ENCODE measurements at places on chromosomes 11 and 22. TPM values are rescaled to one million over a fixed set of nuclear protein-coding genes. Genes with fewer than 3 reads are reported as not detected.
A peak's percentile ranks its signal among the peaks of the same experiment; 100 is the strongest.

- H3K4me3 ChIP-seq: no peak overlapping the region
- H3K36me3 ChIP-seq: peaks cover 91% of the 10 kb centered on the region
- peaks cover 20% of the 10 kb centered on the region for H3K4me1 ChIP-seq
- peak overlapping the region; percentile 6 for H3K27ac ChIP-seq
Observed at GRCh38 chr22:50443801-50444625, 30.8 kb downstream of the SBF1 start.

DNA sequence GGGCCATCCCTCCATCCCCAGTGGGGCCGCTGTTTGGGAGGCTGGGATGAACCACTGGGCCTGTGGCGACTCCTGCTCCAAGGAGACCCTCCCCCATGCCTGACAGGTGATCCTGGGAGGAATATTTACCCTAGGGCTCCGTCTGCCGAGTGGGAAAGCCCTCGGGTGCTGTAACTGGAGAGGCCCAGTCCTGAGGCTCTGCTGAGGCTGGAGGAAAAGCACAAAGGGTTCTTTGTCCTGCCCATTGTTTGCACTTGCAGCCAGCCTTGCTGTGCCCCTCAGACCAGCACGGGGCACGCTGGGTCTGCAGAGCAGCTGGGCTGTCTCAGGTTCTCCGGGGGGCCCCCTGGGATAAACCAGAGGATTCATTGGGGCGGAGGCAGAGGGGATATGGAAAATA lies 321.1 kb downstream of the MN1 start:
- no peaks in the 10 kb centered on the region for H3K36me3 ChIP-seq
- H3K4me1 ChIP-seq: peaks cover under 1% of the 10 kb centered on the region
- DNase-seq: peak; percentile 86
- no peak overlapping the region for H3K4me3 ChIP-seq

GRCh38 chr11:64642418-64642735 lies 51.4 kb downstream of the SLC22A12 start:
- no peaks in the 10 kb centered on the region for H3K36me3 ChIP-seq
- peaks cover 95% of the 10 kb centered on the region for H3K27me3 ChIP-seq
- peaks cover 17% of the 10 kb centered on the region for H3K4me1 ChIP-seq
- H3K4me3 ChIP-seq: peak overlapping the region; percentile 42

WT1 gene
- total RNA-seq: not detected

CRYBB3 gene
- not detected for total RNA-seq

F2 gene
- total RNA-seq: not detected

- peaks cover 25% of the 10 kb centered on the region for H3K36me3 ChIP-seq
- no peak overlapping the region for H3K4me3 ChIP-seq
- H3K4me1 ChIP-seq: peaks cover 47% of the 10 kb centered on the region
- H3K27ac ChIP-seq: peak overlapping the region; percentile 62
- DNase-seq: peak; percentile 59
- H3K27me3 ChIP-seq: no peaks in the 10 kb centered on the region
Observed at GRCh38 chr11:46697303-46697702, 3.1 kb downstream of the ARHGAP1 start.

DNA sequence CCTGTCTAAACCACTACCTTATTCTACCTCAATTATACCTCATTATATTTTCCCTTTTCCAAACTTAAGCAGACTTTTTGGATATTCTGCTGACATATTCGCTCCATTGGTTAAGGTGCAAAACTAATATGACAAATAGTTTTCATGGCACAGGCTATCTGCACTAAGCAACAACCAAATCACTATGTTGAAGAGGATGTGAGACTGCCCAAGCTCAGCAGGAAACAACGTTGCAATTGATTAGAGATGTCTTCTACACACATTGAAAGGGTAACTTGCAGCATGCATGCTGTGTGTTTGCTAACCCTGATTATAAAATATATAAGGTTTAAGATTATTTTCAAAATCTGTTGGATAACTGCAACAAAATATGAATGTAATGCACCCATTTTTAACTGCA lies 61.6 kb downstream of the STK33 start:
- H3K4me1 ChIP-seq: no peaks in the 10 kb centered on the region
- H3K27ac ChIP-seq: no peak overlapping the region
- DNase-seq: no peak

DNA sequence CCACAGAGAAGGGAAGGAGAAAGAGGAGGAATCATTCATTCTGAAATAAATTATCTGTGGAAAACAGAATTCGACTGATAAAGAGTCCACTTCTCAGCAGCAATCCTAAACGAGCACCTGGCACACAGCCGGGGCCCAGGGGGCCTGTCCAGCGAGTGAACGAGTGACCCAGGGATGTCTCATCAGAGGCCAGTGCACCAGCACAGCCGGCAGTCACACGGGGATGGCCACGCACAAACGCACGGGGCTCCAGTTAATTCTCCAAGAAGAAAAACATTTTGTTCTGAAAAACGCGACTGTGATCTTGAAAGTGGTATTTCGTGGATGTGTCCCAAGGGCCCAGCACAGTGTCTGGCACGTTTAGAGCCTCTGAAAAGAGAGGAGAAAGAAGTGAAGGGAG lies 154.6 kb downstream of the BRD1 start:
- H3K36me3 ChIP-seq: no peaks in the 10 kb centered on the region
- peaks cover 7% of the 10 kb centered on the region for H3K4me1 ChIP-seq
- H3K4me3 ChIP-seq: no peak overlapping the region
- H3K27ac ChIP-seq: no peak overlapping the region
- no peak for DNase-seq

DNA sequence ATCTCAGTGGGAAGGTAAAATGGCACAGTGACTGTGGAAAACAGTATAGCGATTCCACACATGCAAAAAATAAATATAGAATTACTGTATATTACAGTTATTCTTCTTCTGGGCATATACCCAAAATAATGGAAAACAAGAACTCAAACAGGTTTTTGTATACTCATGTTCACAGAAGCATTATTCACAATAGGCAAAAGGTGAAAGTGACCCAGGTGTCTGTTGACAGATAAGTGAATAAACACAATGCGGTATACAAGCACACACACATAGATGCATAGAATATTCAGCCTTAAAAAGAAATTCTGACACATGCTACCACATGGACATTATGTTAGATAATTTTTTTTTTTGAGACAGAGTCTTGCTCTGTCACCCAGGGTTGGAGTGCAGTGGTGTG lies 233.0 kb downstream of the SWAP70 start:
- H3K36me3 ChIP-seq: peaks cover 29% of the 10 kb centered on the region
- no peaks in the 10 kb centered on the region for H3K27me3 ChIP-seq
- no peak overlapping the region for H3K27ac ChIP-seq
- no peak for DNase-seq

TOMM22 gene
- 24.6 TPM for total RNA-seq

- no peak for DNase-seq
- no peak overlapping the region for H3K4me3 ChIP-seq
- no peaks in the 10 kb centered on the region for H3K4me1 ChIP-seq
- no peaks in the 10 kb centered on the region for H3K27me3 ChIP-seq
- H3K36me3 ChIP-seq: no peaks in the 10 kb centered on the region
Observed at GRCh38 chr11:86639137-86639536, 33.3 kb downstream of the ME3 start.

DNA sequence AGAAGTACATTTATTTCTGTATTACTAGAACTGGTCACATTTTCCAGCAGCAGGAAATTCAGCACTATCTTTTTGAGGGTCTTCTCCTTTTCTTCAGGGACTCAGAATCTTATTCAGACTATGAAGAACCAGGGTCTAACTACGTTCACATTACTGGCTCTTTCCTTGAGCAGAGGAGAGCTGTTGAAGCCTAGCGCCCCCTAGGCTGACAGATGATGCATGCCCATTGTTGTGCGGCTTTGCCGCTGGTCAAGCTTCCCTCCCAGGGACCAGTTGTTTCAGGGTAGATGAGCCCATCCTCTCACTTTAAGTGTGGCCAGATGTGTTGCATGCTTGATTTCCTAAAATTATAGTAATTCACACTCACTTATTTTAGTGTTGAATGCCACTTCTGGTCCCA lies 168.2 kb upstream of the PDGFD start:
- DNase-seq: peak; percentile 32
- no peaks in the 10 kb centered on the region for H3K4me1 ChIP-seq
- no peaks in the 10 kb centered on the region for H3K27me3 ChIP-seq

RAPSN gene
- total RNA-seq: not detected

DNA sequence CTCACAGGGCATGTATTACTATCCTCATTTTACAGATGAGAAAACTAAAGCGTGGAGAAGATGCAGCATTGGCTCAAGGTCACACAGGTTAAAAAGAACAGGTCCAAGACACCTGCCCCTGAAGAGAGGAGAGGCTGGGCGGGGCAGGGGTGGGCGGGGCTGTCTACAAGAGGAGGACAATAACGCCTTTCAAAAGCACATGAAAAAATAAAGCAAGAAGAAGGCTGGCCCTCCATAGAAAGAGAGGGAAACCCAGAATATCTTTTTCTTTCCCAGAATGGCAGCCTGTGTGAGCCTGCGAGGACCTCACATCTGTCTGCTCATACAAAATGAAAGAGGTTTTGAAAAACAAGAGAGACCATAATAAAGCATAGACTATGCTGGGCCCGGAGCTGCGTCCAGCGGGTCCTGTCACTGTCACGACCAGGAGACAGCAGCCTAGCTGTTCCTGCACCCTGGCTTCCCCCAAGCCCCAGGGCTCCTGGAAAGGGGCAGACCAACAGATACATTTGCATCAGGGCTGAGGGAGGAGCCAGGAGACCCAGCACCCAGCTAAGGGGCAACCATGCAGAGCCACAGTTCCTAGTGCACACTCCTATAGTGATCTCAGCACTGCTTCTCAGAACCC lies 61.6 kb downstream of the DSCAML1 start:
- H3K4me1 ChIP-seq: no peaks in the 10 kb centered on the region
- no peak for DNase-seq
- H3K36me3 ChIP-seq: no peaks in the 10 kb centered on the region
- H3K4me3 ChIP-seq: no peak overlapping the region
- H3K27ac ChIP-seq: no peak overlapping the region
- no peaks in the 10 kb centered on the region for H3K27me3 ChIP-seq

CCDC73 gene
- total RNA-seq: not detected

GRCh38 chr11:65266210-65266609 lies 4.4 kb downstream of the POLA2 start:
- no peaks in the 10 kb centered on the region for H3K27me3 ChIP-seq
- DNase-seq: no peak
- H3K4me1 ChIP-seq: peaks cover 11% of the 10 kb centered on the region
- no peak overlapping the region for H3K27ac ChIP-seq

TPBGL gene
- 1.2 TPM for total RNA-seq

PLA2G3 gene
- not detected for total RNA-seq

OR8D4 gene
- 1.4 TPM for total RNA-seq

GRCh38 chr11:107750313-107750712 lies 38.5 kb upstream of the SLN start:
- no peaks in the 10 kb centered on the region for H3K36me3 ChIP-seq
- no peak overlapping the region for H3K4me3 ChIP-seq
- no peaks in the 10 kb centered on the region for H3K4me1 ChIP-seq
- H3K27ac ChIP-seq: no peak overlapping the region
- no peak for DNase-seq
- H3K27me3 ChIP-seq: no peaks in the 10 kb centered on the region

Data from stomach (tissue), 19 donors.